ENCODE measurements at places on chromosomes 1 and 21.

GRCh38 chr1:67745875-67746698 is 61.1 kb downstream of the GADD45A start:
- DNase-seq, result peak; percentile 74

GRCh38 chr1:118692143-118692542 is 296.0 kb downstream of the TBX15 start:
- DNase-seq, result no peak

GRCh38 chr1:198132060-198132781 is 24.6 kb upstream of the NEK7 start:
- DNase-seq, result no peak

- no peak for DNase-seq
Measured at GRCh38 chr1:49424782-49425181, 599.0 kb downstream of the AGBL4 start.

DNA sequence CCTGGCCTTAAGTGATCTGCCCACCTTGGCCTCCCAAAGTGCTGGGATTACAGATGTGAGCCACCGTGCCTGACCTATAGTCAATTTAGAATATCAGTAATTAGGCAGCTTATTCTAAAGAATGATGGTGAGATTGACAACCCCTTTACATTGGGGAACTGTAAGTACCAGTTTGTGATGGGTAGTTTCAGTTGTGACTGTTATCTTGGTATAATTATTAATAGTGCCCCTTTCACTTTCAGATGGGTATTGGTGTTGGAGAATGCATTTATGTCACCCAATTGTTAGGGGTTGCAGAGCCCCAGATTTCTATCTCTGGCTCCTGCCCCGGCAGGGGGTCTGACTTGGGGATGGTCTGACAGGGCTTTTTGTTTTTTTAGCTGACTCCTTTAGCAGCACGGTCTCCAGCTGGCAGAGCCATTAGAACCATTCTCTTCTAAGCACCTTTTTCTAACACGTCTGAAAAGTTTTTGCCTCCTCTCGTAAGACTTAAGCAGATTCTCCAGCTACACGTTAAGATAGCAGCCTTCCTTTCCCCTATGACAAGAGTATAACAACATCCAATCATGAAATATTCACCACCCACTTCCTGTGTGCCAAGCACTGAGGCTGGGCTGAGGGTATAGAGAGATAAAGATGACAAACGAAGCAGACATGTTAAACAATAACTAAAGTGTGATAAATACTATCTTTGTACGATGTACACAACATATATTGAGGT is 157.8 kb downstream of the SDCCAG8 start:
- no peak for DNase-seq

- no peak for DNase-seq
Measured at GRCh38 chr1:19477284-19478249, 7.8 kb downstream of the CAPZB start.

GRCh38 chr1:205668951-205669340 is 11.4 kb downstream of the SLC45A3 start:
- no peak for DNase-seq

DNA sequence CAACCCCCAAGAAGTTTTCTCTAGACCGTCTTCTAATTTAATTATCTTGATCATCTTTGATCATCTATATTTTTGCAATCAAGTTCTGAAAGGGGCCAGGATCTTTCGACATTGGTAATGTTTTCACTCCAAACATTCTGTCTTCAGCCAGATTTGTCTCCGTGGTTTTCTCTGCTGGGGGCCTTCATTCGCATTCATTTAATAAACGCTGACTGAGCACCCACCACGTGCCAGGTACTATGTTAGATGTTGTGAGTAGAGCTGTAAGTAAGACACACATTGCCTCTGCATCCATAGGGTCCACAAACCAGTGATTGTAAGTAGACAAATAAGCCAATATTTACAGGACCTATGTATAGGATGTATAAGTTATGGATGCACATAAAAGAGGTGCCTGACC is 134.5 kb upstream of the MROH9 start:
- peak; percentile 45 for DNase-seq

DNA sequence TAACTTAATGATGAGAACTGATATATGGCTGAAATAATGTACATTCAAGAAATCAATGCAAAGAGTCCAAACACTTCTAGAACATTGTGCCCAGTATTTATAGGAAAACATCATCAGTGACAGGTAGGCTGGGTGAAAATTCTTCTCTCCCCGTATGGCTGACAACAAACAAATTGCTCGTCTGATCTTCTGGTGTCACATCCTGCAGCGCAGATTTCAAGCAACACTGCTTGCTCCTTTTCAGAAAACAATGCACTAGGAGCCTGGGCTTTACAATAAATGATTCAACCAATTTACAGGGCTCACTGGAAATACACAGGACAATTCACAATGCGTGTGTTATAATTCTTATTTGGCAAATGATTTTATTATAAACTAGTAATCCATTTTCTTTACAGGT is 185.3 kb downstream of the RERE start:
- DNase-seq, result no peak

- DNase-seq, result peak; percentile 7
Measured at GRCh38 chr1:82226186-82226505, 425.4 kb downstream of the ADGRL2 start.

GRCh38 chr1:12188115-12188514 is 21.3 kb downstream of the TNFRSF1B start:
- DNase-seq, result no peak

- no peak for DNase-seq
Measured at GRCh38 chr1:24343412-24344089, 24.4 kb downstream of the GRHL3 start.

All from fibroblast of skin of scalp (primary cell).